Stimulated activated CD8-positive, alpha-beta memory T cell treated with anti-CD3 and anti-CD28 coated beads, Interleukin-2, amount 100 ng/mL, for 1 hour (primary cell): ENCODE measurements at places on chromosomes 11 and 22.

GRCh38 chr11:18669219-18669596 lies 29.4 kb upstream of the TMEM86A start:
- DNase-seq: no peak

GRCh38 chr22:23781065-23781464 lies 5.7 kb upstream of the SMARCB1 start:
- no peak for DNase-seq

GRCh38 chr11:43578346-43579170 lies 102.0 kb upstream of the HSD17B12 start:
- DNase-seq: no peak

DNA sequence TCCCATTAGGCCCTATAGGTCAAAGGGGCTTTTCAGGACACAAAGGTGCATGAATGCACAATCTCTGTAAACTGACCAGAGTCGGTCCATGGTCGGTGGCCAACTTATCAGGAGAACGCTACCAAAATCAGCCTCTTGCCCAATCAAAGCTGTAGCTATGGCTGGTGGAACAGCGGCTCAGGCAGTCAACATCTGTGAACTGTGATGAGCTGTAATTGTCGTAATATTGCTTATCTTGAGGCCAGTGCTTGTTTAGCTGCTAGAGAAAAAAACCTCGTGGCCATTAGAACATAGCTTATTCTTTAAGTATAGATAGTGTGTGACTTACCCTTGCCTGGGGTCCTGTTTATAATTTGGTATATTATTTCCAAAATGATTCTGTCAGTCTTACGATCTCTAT lies 14.4 kb upstream of the CHST1 start:
- DNase-seq: no peak

DNA sequence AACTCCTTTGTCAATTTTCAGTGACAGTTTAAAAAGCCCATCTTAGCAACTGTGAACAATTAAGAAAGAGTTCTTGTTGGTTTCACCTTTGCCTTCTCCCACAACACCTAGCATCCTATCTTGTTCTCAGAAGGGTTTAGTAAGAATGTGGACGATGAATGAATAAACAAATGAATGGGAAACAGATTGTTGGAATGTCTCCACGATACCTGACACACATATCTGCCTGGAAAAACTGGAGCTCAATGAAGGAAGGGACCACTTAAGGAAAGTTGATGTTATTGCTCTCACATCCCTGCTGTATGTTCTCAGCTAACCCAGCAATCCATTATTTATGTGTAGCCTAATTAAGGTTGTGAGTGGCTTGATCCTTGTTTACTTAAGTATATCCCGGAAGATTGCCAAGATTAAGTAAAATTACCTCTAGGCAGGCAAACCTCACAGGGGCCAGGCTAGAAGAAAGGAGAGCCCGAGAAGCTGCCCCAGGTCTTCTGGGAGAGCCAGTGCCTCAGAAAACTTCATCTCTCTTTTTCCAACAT lies 286.4 kb downstream of the NXPE2 start:
- DNase-seq: no peak

DNA sequence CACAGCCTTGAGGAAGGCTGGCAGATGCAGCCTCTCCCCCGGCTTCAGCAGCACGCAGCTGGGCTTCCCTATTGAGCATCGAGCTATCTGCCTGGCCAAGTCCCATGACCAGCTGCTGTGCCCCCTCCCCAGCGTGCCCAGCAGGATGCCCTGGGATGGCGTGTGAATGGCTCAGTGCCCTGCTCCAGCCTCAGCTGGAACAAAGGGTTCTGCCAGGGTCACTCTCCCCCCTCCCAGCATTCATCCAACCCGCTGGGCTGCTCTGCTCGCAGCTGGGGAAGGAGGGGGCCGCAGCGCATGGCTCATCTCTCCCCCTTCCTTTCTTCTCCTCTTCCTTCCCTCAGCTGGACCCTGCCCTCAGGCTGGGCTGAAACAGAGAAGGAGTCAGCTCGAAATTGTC lies 14.5 kb downstream of the LRP4 start:
- DNase-seq: no peak
